Stomach (tissue), 19 donors: ENCODE measurements at places on chromosomes 6 and 20. TPM values are rescaled to one million over a fixed set of nuclear protein-coding genes. Genes with fewer than 3 reads are reported as not detected.

Gene TAGAP
- total RNA-seq = 4.1 TPM

Gene HLA-G
- not detected for total RNA-seq

Gene ADA
- total RNA-seq = 52.7 TPM

Gene SNTA1
- 8.8 TPM for total RNA-seq

Gene HSPA12B
- 6.1 TPM for total RNA-seq

Gene HLA-DMB
- 9.9 TPM for total RNA-seq

Gene COL10A1
- 0.37 TPM for total RNA-seq

Gene MEP1A
- 0.43 TPM for total RNA-seq

Gene HEBP2
- total RNA-seq = 147 TPM

- no peaks in the 10 kb centered on the region for H3K27me3 ChIP-seq
- H3K36me3 ChIP-seq = no peaks in the 10 kb centered on the region
- H3K4me1 ChIP-seq = no peaks in the 10 kb centered on the region
- H3K27ac ChIP-seq = no peak overlapping the region
These were observed 129.6 kb downstream of the CD24 start for GRCh38 chr6:106844930-106845329.

GRCh38 chr6:154752022-154752421 is 18.8 kb downstream of the SCAF8 start:
- no peaks in the 10 kb centered on the region for H3K36me3 ChIP-seq
- H3K27ac ChIP-seq = no peak overlapping the region
- peaks cover 21% of the 10 kb centered on the region for H3K4me1 ChIP-seq
- no peaks in the 10 kb centered on the region for H3K27me3 ChIP-seq
- DNase-seq = no peak

GRCh38 chr6:7727946-7728854 is 2.3 kb downstream of the BMP6 start:
- H3K36me3 ChIP-seq = no peaks in the 10 kb centered on the region
- H3K4me1 ChIP-seq = peaks cover 43% of the 10 kb centered on the region
- peak overlapping the region; percentile 31 for H3K27ac ChIP-seq
- DNase-seq = peak; percentile 51

- H3K4me1 ChIP-seq = no peaks in the 10 kb centered on the region
- peaks cover 31% of the 10 kb centered on the region for H3K27me3 ChIP-seq
- H3K27ac ChIP-seq = no peak overlapping the region
- H3K36me3 ChIP-seq = peaks cover 21% of the 10 kb centered on the region
- no peak overlapping the region for H3K4me3 ChIP-seq
- no peak for DNase-seq
These were observed 11.3 kb downstream of the MDFI start for GRCh38 chr6:41649596-41649995.

DNA sequence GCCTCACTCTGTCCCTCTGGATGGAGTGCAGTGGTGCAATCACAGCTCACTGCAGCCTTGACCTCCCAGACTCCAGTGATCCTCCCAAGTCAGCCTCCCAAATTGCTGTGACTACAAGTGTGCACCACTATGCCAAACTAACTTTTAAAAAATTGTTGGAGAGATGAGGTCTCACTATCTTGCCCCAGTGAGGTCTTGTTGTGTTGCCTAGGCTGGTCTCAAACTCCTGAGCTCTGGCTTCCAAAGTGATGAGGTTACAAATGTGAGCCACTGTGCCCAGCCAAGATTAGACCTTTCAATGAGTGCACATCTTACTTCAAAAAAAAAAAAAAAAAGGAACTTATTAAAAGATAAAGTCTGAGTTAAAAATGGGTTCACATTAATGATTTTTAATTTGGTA is 1838.1 kb upstream of the DEFB115 start:
- no peaks in the 10 kb centered on the region for H3K4me1 ChIP-seq
- no peak for DNase-seq
- no peaks in the 10 kb centered on the region for H3K36me3 ChIP-seq
- H3K4me3 ChIP-seq = no peak overlapping the region
- no peaks in the 10 kb centered on the region for H3K27me3 ChIP-seq

DNA sequence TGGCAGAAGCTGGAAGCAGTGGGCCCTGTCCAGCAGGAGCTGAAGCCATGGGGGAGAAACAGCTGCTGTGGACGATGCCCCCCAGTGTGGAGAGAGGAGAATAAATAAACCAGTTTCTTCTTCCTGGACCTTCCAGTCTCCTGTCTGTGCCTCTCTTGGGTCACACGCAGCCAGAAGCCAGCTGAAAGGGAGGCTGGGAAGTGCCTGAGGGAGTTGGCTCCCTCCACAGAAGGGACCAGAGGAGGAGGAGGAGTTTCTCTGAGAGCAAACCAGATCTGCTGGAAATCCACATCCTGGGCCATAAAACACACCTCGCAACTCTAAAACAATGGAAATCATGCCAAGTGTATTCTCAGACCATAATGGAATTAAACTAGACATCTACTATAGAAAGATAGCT is 577.0 kb downstream of the CDH26 start:
- H3K36me3 ChIP-seq = no peaks in the 10 kb centered on the region
- DNase-seq = no peak
- no peak overlapping the region for H3K27ac ChIP-seq
- H3K4me3 ChIP-seq = no peak overlapping the region
- H3K27me3 ChIP-seq = no peaks in the 10 kb centered on the region
- no peaks in the 10 kb centered on the region for H3K4me1 ChIP-seq

GRCh38 chr6:93341900-93342613 is 77.3 kb downstream of the EPHA7 start:
- DNase-seq = no peak
- H3K4me1 ChIP-seq = no peaks in the 10 kb centered on the region
- H3K27ac ChIP-seq = no peak overlapping the region
- no peaks in the 10 kb centered on the region for H3K27me3 ChIP-seq
- no peaks in the 10 kb centered on the region for H3K36me3 ChIP-seq
- no peak overlapping the region for H3K4me3 ChIP-seq

DNA sequence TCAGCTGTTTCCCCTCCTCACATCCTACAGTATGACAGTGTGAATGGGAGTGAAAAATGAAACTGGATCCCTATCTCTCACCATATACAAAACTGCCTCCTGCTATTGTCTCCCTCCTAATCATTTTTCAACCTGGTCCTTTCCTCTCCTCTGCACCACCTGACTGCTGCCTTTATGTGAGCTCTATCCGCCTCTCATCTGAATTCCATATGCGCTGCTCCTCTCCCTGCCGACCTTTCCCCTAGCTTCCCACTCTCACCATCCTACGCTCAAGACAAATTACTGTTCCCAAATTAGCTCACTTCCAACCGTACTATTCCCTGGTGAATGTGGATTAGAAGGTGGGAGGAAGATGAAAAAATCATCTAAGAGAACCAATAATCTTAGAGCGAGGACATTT is 148.4 kb upstream of the FBXL4 start:
- H3K4me1 ChIP-seq = no peaks in the 10 kb centered on the region
- no peak overlapping the region for H3K4me3 ChIP-seq
- H3K36me3 ChIP-seq = no peaks in the 10 kb centered on the region
- DNase-seq = no peak
- H3K27ac ChIP-seq = no peak overlapping the region

DNA sequence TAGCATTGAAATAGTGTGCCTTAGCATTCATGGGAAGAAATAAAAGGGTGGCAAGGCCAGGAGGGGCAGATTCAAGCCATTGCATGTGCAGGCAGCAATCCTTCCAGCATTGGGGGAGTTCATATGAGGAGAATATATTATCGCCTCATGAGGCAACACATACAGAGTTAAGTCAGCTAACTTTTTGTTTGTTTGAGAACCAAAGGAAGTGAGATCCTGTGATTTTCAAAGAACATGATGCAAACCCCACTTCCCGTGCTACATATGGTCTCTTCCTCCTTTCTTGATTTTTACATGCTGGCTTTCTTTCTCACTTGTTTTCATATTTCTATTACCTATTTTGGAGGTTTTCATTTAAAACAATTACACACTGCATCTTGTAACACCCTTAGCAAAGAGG is 579.7 kb upstream of the ARID1B start:
- no peak overlapping the region for H3K4me3 ChIP-seq
- no peak for DNase-seq
- H3K27ac ChIP-seq = no peak overlapping the region
- H3K27me3 ChIP-seq = no peaks in the 10 kb centered on the region
- H3K36me3 ChIP-seq = no peaks in the 10 kb centered on the region

DNA sequence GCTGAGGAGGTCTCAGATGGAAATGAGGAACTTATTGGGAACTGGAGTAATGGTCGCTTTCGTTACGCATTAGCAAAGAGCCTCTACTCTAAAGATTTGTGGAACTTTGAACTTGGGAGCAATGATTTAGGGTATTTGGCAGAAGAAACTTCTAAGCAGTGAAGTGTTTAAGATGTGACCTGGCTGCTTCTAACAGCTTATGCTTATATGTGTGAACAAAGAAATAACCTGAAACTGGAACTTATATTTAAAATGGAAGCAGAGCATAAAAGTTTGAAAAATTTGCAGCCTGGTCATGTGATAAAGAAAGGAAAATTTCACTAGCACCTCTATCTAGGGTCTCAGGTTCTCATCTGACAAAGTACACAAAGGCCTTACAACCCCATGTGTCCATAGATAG is 23.5 kb downstream of the IRF4 start:
- H3K36me3 ChIP-seq = no peaks in the 10 kb centered on the region
- no peaks in the 10 kb centered on the region for H3K27me3 ChIP-seq
- H3K27ac ChIP-seq = no peak overlapping the region
- no peak overlapping the region for H3K4me3 ChIP-seq

DNA sequence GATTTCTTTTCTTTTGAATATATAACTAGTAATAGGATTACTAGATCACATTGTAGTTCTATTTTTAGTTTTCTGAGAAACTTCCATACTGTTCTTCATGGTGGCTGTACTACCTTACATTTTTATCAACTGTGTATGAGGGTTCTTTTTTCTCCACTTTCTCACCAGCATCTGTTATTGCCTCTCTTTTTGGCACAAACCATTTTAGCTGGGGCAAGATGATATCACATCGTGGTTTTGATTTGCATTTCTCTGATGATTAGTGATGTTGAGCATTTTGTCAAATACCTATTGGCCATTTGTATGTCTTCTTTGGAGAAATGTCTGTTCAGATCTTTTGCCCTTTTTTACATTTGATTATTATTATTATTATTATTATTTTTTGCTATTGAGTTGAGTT is 86.1 kb upstream of the TCF21 start:
- H3K27me3 ChIP-seq = no peaks in the 10 kb centered on the region
- no peaks in the 10 kb centered on the region for H3K36me3 ChIP-seq
- H3K4me1 ChIP-seq = no peaks in the 10 kb centered on the region
- no peak overlapping the region for H3K27ac ChIP-seq
- no peak overlapping the region for H3K4me3 ChIP-seq
- DNase-seq = no peak

DNA sequence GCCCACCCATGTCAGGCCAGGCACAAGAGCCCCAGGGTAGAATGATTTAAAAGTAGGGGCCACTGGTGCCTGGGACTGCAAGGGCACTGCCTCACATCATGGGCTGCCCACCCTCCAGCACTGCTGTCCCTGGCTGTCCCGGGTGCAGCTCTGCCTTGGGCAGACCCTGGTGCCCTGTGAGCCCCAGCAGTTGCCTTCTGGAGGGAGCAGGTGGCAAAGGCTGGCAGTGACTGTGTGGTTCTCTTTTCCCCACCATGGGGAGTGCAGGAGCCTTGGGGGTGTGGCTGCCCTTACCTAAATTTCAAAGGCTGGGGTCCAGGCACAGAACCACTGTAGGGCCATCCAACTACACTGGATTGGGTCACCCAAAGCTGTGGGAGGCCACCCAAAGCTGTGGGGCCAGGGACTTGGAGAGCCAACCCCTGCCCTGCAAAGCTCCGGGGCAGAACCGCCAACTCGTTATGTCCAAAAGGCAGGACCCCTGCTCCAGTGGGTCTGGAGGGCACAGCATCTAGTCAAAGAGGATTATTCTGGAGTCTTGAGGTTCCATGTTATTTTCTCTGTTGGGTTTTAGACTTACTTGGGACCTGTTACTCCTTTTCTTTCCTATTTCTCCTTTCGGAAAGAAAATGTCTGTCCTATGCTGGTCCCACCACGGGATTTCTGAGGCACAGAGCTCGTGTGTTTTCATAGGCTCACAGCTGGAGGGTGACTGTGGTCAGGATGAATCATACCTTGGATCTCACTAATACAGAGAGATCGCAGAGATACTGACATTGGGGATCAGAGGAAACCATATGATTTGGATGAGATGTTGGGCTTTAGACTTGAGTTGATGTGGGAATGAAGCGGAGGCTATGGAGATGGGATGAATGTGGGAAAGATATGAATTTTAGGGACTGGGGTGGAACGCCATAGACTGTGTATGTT is 65.3 kb downstream of the RAMACL start:
- DNase-seq = no peak
- H3K4me3 ChIP-seq = no peak overlapping the region
- no peaks in the 10 kb centered on the region for H3K27me3 ChIP-seq
- H3K4me1 ChIP-seq = no peaks in the 10 kb centered on the region
- no peaks in the 10 kb centered on the region for H3K36me3 ChIP-seq

GRCh38 chr20:58099291-58099935 is 129.0 kb downstream of the ANKRD60 start:
- no peaks in the 10 kb centered on the region for H3K4me1 ChIP-seq
- H3K36me3 ChIP-seq = no peaks in the 10 kb centered on the region
- DNase-seq = no peak
- H3K27me3 ChIP-seq = no peaks in the 10 kb centered on the region
- no peak overlapping the region for H3K4me3 ChIP-seq

DNA sequence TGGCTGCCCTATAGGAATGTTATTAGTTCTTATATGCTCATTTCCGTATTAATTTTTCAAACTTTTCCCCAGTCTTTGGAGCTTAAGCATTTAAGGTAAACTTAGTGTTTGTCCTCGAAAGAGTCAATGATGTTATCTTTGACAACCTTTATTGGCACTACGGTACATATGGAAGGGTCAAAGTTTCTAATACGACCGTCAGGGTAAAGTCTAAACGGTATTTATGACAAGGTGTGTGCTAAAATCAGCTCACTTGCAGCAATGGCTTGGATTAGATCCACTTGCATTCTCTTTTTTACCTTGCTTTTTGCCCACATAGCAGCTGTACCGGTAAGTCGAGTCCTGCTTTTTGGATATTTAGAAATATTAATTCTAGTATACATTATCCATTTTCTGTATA is at the start of gene MEP1A:
Gene MEP1A (plus strand): TSS at position 252 of the 400 bp plus-strand sequence. CDS start 10 bp downstream, at position 262.
- DNase-seq = no peak
- H3K36me3 ChIP-seq = no peaks in the 10 kb centered on the region
- no peaks in the 10 kb centered on the region for H3K4me1 ChIP-seq
- no peak within 1 kb of the TSS for H3K4me3 ChIP-seq
- H3K27me3 ChIP-seq = no peaks in the 10 kb centered on the region

- H3K27me3 ChIP-seq = no peaks in the 10 kb centered on the region
- no peak overlapping the region for H3K27ac ChIP-seq
- no peaks in the 10 kb centered on the region for H3K36me3 ChIP-seq
- no peaks in the 10 kb centered on the region for H3K4me1 ChIP-seq
These were observed 58.4 kb downstream of the TMEM170B start for GRCh38 chr6:11595903-11596302.

- no peaks in the 10 kb centered on the region for H3K36me3 ChIP-seq
- no peak overlapping the region for H3K4me3 ChIP-seq
- H3K27me3 ChIP-seq = no peaks in the 10 kb centered on the region
- DNase-seq = no peak
- peaks cover 21% of the 10 kb centered on the region for H3K4me1 ChIP-seq
- H3K27ac ChIP-seq = no peak overlapping the region
These were observed 5.2 kb downstream of the HFE start for GRCh38 chr6:26092443-26092842.

DNA sequence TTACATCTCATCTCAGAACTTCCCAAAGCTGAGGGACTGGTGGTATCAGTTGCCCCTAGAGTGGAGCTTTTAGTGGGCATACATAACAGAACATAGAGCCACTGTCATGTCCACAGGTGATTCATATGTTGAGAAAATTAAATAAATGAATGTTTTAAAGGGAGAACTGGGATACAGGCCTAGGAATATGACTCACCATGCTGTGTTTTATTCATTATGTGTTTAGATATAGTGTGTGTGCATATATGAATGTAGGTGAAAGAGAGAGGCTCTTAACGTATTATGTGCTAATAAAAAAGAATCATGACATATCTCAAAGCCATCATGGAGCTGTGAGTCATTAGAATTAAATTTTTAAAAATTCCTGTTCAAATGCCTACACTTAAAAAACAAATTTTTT is 332.2 kb upstream of the RSPO3 start:
- no peak overlapping the region for H3K4me3 ChIP-seq
- DNase-seq = no peak
- H3K27ac ChIP-seq = no peak overlapping the region
- H3K4me1 ChIP-seq = no peaks in the 10 kb centered on the region
